ENCODE measurements at places on chromosomes 7 and 10.
A peak's percentile ranks its signal among the peaks of the same experiment; 100 is the strongest.

GRCh38 chr7:68888971-68889385, 709.3 kb upstream of the AUTS2 start:
- H3K4me1 ChIP-seq: peaks cover 4% of the 10 kb centered on the region
- no peaks in the 10 kb centered on the region for H3K36me3 ChIP-seq
- H3K27ac ChIP-seq: peak overlapping the region; percentile 75
- no peak overlapping the region for H3K4me3 ChIP-seq
- no peaks in the 10 kb centered on the region for H3K27me3 ChIP-seq

DNA sequence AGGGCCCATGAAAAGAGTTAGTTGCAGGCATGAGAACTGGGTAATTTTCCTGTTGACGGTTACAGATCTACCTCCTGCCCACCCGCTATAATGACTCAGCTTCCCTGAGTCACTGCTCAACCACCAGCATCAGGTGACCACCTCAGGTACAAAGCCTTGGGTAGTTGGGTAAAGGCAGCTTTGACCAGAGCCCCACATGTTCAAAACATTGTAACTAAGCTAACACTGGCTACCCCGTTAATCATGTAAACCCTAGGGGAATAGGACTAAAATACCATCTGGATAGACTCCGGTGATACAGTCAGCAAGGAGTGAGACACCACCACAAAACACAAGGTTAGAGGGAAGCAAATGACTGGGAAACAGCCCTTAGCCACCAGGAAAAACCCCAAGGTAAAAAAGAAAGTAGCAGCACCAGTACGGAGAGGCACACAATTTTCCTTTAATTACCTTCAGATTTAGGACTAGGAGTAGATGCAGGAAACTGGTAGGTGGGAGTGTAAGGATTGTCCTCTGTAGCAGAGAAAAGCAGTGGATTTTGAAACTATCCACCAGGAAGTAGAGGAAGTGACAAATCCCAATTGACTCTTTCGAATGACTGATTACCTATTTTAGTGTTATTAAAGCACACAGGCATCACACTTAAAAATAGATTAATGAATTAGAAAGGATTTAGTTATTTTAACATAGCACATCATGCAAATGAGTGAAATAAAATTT, 103.5 kb upstream of the PDLIM1 start:
- H3K36me3 ChIP-seq: no peaks in the 10 kb centered on the region
- no peak for DNase-seq
- H3K4me3 ChIP-seq: no peak overlapping the region

- H3K4me1 ChIP-seq: no peaks in the 10 kb centered on the region
- no peak overlapping the region for H3K27ac ChIP-seq
- H3K4me3 ChIP-seq: no peak overlapping the region
- H3K27me3 ChIP-seq: no peaks in the 10 kb centered on the region
- H3K36me3 ChIP-seq: no peaks in the 10 kb centered on the region
- DNase-seq: no peak
Measured at GRCh38 chr10:111506266-111507034, 429.6 kb downstream of the ADRA2A start.

DNA sequence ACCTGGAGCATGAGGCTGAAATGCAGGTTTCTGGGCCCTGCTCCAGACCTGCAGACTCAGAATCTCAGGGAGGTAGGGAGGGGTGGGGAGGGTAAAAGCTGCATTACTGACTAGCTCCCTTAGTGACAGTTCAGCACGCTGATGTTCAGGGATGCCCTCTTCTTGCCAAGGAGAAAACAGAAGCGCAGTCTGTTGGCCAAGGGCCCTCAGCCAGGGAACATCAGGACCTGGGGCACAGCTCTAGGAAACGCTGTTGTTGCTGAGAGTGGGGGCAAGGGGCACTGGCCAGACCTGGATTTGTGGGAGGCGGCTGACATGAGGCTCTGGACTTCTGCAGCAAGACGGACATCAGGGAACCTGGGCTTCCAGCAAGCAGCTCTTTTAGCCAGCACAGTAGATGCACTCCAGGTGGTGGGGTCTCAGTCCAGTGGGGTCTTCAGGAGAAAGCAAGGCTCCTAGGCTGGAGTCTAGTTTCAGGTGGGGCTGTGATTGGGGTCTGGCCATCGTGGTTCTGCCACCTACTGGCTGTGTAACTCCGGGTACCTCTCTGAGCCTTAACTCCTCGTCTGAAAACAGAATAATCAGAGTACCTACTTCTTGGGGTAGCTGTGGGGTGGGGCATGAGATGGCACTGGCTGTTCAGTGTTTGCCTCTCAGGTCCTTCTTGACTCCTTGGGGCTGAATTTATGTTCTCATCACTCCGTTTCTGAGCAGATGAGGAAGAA, 72.9 kb upstream of the PRLHR start:
- H3K4me3 ChIP-seq: peak overlapping the region; percentile 32
- H3K36me3 ChIP-seq: no peaks in the 10 kb centered on the region
- no peaks in the 10 kb centered on the region for H3K27me3 ChIP-seq

DNA sequence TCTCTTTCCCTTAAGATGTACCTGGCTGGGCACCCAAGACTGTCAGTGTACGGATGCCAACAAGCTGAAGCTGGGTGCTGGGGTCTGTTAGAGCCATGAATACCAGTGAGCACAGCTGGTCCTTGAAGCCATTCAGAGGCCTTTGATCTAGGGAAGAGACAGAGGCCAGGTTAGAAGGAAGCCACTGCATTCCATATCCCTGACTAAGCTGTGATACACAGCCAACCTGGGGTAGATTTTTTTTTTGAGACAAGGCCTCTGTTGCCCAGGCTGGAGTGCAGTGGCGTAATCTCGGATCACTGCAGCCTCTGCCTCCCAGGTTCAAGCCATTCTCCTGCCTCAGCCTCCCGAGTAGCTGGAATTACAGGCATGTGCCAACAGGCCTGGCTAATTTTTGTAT, 20.8 kb downstream of the ZDHHC16 start:
- H3K27me3 ChIP-seq: no peaks in the 10 kb centered on the region
- DNase-seq: no peak
- peak overlapping the region; percentile 19 for H3K27ac ChIP-seq

- no peaks in the 10 kb centered on the region for H3K4me1 ChIP-seq
- H3K4me3 ChIP-seq: no peak overlapping the region
- no peak for DNase-seq
- no peaks in the 10 kb centered on the region for H3K36me3 ChIP-seq
- no peaks in the 10 kb centered on the region for H3K27me3 ChIP-seq
Measured at GRCh38 chr7:118511146-118511545, 286.6 kb downstream of the ANKRD7 start.

GRCh38 chr10:1670541-1671365, 66.6 kb downstream of the ADARB2 start:
- no peaks in the 10 kb centered on the region for H3K4me1 ChIP-seq
- no peaks in the 10 kb centered on the region for H3K27me3 ChIP-seq
- DNase-seq: no peak
- H3K36me3 ChIP-seq: no peaks in the 10 kb centered on the region
- H3K4me3 ChIP-seq: no peak overlapping the region

GRCh38 chr10:132557696-132558515, 20.3 kb downstream of the INPP5A start:
- no peaks in the 10 kb centered on the region for H3K27me3 ChIP-seq
- no peak overlapping the region for H3K27ac ChIP-seq
- H3K4me1 ChIP-seq: no peaks in the 10 kb centered on the region
- DNase-seq: no peak
- H3K4me3 ChIP-seq: no peak overlapping the region
- no peaks in the 10 kb centered on the region for H3K36me3 ChIP-seq
